ENCODE measurements at places on chromosomes 2 and 18.

- DNase-seq = no peak
Observed at GRCh38 chr18:24272229-24272525, 125.4 kb downstream of the OSBPL1A start.

DNA sequence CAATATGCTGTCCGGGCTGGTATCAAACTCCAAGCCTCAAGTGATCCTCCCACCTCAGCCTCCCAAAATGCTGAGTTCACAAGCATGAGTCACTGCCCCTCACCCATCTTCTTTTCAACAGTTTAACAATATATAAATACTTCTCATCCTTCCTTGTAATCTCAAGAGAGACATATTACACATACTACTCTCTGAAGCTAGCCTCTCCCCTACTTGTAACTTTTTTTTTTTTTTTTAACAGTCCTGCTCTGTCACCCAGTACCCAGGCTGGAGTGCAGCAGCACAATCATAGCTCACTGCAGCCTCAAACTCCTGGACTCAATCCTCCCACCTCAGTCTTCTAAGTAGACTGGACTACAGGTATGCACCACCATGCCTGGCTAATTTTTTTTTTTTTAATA lies 5.7 kb downstream of the GFPT1 start:
- no peak for DNase-seq

DNA sequence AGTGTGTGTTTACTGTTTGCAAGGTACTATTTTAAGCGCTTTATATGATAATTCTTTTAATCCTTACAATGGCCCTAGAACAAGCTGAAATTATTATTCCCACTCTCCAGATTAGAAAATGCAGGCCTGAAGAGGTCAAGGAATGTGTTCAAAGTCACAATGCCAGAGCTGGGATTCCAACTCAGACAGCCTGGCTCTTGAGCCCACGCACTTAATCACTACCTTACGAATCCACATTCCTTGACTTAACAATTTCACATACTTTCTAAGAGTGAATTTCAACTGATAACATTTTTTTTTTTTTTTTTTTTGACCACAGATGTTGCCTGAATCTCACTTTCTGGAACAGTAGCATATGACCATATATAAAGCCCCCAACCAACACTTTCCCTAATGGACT lies 400.3 kb downstream of the NCKAP5 start:
- DNase-seq = no peak

DNA sequence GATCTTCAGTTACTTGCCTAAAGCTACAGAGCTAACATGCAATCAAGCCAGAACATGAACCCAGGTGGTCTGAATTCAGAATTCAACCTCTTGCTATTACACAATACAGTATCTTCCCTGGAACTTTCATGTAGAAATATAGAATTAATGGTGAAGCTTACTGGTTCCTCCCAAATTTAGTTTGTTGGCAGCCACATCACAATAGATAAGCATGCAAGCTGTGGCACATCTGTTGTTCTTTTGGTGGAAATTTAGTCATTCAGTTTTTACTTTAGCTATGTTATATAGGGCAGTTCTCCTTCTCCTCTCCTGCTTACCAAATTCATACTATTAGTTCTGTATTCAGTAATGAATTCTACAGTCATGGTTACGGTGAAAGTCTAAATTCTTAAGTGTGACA lies 101.0 kb upstream of the RNF152 start:
- DNase-seq = no peak

DNA sequence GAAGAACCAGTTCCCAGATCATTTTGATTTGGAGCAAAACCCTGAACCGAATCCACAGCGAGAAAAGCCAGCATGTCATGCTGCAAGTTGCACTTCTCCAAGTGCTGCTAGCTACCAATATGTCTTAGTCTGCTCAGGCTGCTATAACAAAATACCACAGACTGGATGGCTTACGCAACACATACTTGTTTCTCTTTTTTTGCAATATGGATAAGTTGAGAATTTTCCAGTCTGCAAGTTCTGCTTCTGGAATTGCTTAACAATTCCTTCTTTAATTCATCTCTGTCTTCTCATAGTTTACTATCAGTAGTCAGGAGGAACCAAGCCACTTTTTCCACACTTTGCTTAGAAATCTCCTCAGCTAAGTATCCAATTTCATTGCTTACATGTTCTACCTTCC lies 105.9 kb upstream of the RBBP8 start:
- DNase-seq = no peak

- DNase-seq = no peak
Observed at GRCh38 chr2:222269132-222269531, 29.7 kb downstream of the PAX3 start.

DNA sequence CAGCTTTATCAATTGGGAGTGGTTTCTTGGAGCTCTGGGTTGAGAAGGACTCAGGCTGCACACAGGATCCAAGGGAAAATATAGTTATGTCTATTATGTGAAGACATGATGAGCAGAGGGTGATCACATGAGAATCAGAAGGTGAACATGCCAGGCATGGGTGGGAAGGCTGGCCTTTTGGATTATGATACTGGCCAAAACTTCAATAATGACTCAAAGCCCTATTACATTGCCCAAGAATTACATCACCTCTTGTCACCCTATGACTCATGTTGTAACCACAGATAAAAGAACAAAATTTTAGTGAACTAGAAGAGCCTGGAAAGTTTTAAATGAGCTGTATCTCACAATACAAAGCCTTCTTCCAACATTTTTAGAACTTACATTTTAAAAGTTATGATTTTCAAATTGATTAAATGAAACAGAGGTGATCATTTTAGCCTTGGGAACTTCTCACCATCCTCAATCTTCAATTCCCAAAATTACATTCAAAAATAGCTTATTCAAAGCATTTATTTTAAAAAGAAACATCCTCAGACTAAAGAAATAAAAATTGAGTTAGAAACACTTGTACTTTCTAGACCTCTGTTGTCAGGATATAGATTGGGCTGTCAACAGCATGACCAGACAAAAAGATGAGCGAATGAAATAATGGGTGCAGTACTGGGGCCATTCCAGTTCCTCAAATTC lies 428.3 kb downstream of the MBD2 start:
- DNase-seq = no peak
